ENCODE measurements at places on chromosomes 12 and 14. TPM values are rescaled to one million over a fixed set of nuclear protein-coding genes. Genes with fewer than 3 reads are reported as not detected.
A peak's percentile ranks its signal among the peaks of the same experiment; 100 is the strongest.

The PLBD2 gene
- 28.5 TPM for total RNA-seq

The NPAS3 gene
- not detected for total RNA-seq

The KLHL28 gene
- 11.9 TPM for total RNA-seq

The RNASE3 gene
- not detected for total RNA-seq

The ANG gene
- total RNA-seq, result 4.9 TPM

DNA sequence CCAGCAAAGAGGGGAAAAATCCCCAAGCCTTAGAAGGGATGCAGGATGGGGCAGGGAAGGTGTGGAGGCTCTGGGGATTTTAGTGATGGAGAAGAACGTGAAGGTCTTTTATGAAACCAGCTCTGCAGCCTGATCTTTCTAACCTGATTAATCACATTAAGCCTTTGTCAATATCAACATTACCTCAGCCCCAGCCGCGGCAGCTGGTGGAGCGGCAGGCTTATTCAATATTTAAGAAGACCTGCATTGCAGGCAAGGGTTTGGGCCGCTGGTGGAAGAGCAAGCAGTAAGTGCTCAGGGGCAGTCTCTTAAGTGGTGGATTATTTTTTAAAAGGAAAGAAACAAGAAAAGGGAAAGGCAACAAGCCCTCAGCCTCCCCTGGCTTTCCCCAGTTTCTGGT lies 16.6 kb downstream of the RPH3A start:
- H3K4me3 ChIP-seq, result no peak overlapping the region
- peaks cover 5% of the 10 kb centered on the region for H3K27me3 ChIP-seq
- no peak overlapping the region for H3K27ac ChIP-seq
- H3K4me1 ChIP-seq, result no peaks in the 10 kb centered on the region
- no peaks in the 10 kb centered on the region for H3K36me3 ChIP-seq
- no peak for DNase-seq

- peaks cover 8% of the 10 kb centered on the region for H3K4me1 ChIP-seq
- no peaks in the 10 kb centered on the region for H3K36me3 ChIP-seq
- H3K27me3 ChIP-seq, result no peaks in the 10 kb centered on the region
- DNase-seq, result no peak
- H3K4me3 ChIP-seq, result no peak overlapping the region
Observed at GRCh38 chr14:92553438-92553837, 39.9 kb downstream of the RIN3 start.

- H3K27me3 ChIP-seq, result no peaks in the 10 kb centered on the region
- no peak for DNase-seq
- no peaks in the 10 kb centered on the region for H3K36me3 ChIP-seq
- H3K27ac ChIP-seq, result no peak overlapping the region
Observed at GRCh38 chr12:89504560-89505346, 19.8 kb downstream of the GALNT4 start.

GRCh38 chr14:69460093-69460701 lies 24.3 kb upstream of the PLEKHD1 start:
- peak; percentile 20 for DNase-seq
- H3K4me3 ChIP-seq, result no peak overlapping the region
- no peaks in the 10 kb centered on the region for H3K4me1 ChIP-seq
- H3K36me3 ChIP-seq, result no peaks in the 10 kb centered on the region
- no peak overlapping the region for H3K27ac ChIP-seq

- H3K4me3 ChIP-seq, result no peak overlapping the region
- no peaks in the 10 kb centered on the region for H3K4me1 ChIP-seq
- no peak for DNase-seq
Observed at GRCh38 chr12:125194163-125194773, 129.0 kb downstream of the AACS start.

- no peak overlapping the region for H3K4me3 ChIP-seq
- H3K4me1 ChIP-seq, result no peaks in the 10 kb centered on the region
- H3K27ac ChIP-seq, result no peak overlapping the region
- DNase-seq, result no peak
- H3K36me3 ChIP-seq, result no peaks in the 10 kb centered on the region
- H3K27me3 ChIP-seq, result no peaks in the 10 kb centered on the region
Observed at GRCh38 chr14:24794644-24795305, 160.8 kb upstream of the GZMB start.

DNA sequence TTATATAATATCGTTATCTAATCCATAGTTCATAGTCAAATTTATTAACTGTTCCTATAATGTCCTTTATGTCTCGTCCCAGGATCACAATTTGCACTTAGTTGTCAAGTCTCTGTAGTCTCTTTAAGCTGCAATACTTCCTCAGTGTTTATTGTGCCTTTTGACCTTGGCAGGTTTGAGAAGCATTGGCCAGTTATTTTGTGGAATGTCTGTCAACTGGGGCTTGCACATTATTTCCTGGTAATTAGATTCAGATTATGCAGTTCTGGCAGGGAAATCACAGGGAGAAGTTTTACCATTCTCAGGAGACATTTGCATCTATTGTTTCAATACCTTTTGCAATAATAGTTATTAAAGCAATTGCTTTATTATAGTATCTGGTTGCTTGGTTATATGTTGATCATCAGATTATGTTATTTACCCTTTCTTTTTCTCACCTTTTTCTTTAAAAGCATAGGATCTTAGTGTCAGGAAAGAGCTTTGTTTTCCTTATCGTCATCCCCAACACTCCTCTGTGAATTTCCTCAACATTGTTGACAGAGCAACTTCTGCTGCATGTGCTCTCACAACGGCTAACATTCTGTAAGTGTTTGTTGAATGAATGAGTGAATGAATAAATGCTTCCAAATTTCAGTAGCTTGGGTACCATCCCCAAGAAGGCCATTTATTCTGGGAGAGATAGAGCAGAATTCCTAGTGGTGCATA lies 3.7 kb upstream of the ART4 start:
- peaks cover 32% of the 10 kb centered on the region for H3K4me1 ChIP-seq
- no peak overlapping the region for H3K4me3 ChIP-seq
- H3K27me3 ChIP-seq, result no peaks in the 10 kb centered on the region
- DNase-seq, result no peak

GRCh38 chr12:62716866-62717525 lies 218.0 kb downstream of the PPM1H start:
- no peaks in the 10 kb centered on the region for H3K4me1 ChIP-seq
- no peak overlapping the region for H3K4me3 ChIP-seq
- DNase-seq, result no peak
- H3K27ac ChIP-seq, result no peak overlapping the region

- H3K4me3 ChIP-seq, result no peak overlapping the region
- no peaks in the 10 kb centered on the region for H3K27me3 ChIP-seq
- H3K4me1 ChIP-seq, result no peaks in the 10 kb centered on the region
- DNase-seq, result no peak
Observed at GRCh38 chr12:94770791-94771190, 120.4 kb upstream of the TMCC3 start.

GRCh38 chr12:20492251-20492760 lies 124.0 kb downstream of the PDE3A start:
- DNase-seq, result no peak
- H3K4me1 ChIP-seq, result no peaks in the 10 kb centered on the region
- H3K36me3 ChIP-seq, result no peaks in the 10 kb centered on the region
- no peaks in the 10 kb centered on the region for H3K27me3 ChIP-seq

- no peaks in the 10 kb centered on the region for H3K27me3 ChIP-seq
- DNase-seq, result no peak
- H3K4me1 ChIP-seq, result no peaks in the 10 kb centered on the region
- H3K27ac ChIP-seq, result no peak overlapping the region
- H3K36me3 ChIP-seq, result no peaks in the 10 kb centered on the region
Observed at GRCh38 chr14:27134200-27134599, 536.4 kb upstream of the NOVA1 start.

- no peaks in the 10 kb centered on the region for H3K36me3 ChIP-seq
- no peak overlapping the region for H3K4me3 ChIP-seq
- H3K27ac ChIP-seq, result no peak overlapping the region
- H3K4me1 ChIP-seq, result no peaks in the 10 kb centered on the region
- H3K27me3 ChIP-seq, result no peaks in the 10 kb centered on the region
Observed at GRCh38 chr12:108346727-108347710, 7.9 kb upstream of the CMKLR1 start.

DNA sequence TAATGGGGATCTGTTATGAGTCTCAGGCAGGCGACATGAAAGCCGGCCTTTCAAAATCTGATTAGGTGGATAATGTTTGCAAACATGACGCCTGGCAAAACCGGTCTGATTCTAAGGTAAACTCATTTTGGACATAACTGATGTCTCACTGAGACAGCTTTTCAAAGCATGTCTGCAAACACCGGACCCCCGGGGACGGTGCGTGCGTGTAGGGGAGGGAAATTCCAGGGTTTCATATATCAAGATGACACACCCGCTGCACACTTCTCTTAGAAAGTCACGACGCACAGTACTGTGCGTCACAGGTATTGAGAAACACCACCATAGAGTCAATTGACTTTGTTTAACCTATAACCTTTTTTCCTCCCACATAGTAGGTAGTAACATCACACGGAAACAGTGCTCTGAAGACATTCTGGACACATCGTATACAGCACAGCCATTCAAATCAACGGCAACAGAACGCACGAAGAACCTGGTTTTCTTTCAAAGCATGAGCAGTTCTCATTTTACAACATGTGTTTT lies 43.9 kb upstream of the TESC start:
- DNase-seq, result no peak
- H3K36me3 ChIP-seq, result peaks cover 20% of the 10 kb centered on the region
- no peak overlapping the region for H3K27ac ChIP-seq

DNA sequence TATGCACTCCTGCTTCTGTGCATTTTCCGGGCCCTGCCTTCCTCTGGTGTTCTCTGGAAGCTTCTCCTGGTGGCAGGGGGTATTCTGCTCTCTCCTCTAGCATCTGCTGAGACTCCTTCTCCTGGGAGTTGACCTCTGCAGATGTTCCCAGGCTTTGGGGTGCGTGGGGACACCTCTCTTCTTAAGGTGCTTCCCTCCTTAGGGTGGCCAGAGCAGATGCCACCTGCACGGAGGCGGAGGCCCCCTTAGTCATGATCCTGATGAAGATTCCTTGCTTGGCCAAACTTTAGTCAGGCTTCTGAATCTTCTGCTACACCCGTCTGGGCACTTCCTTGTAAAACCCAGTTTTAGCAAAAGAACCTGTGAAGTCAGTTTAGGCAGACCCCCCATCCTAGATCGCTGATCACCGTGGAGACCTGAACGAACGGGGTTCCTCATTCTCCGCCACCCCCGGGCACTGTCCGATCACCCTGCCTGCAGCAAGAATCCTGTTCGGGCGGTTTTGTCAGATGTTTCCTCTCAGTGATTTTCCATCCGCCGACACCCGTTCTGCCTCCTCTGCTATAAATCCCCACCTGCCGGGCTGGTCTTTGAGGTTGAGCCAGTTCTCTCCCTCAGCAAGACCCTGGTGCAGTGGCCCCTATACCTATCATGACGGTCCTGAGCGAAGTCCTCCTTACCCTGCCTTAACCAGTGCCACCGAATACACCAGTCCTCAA lies 111.9 kb downstream of the CALM1 start:
- no peaks in the 10 kb centered on the region for H3K27me3 ChIP-seq
- no peaks in the 10 kb centered on the region for H3K36me3 ChIP-seq
- H3K4me1 ChIP-seq, result peaks cover 16% of the 10 kb centered on the region
- DNase-seq, result no peak
- H3K27ac ChIP-seq, result no peak overlapping the region
